ENCODE measurements at places on chromosomes 13 and 19.

DNA sequence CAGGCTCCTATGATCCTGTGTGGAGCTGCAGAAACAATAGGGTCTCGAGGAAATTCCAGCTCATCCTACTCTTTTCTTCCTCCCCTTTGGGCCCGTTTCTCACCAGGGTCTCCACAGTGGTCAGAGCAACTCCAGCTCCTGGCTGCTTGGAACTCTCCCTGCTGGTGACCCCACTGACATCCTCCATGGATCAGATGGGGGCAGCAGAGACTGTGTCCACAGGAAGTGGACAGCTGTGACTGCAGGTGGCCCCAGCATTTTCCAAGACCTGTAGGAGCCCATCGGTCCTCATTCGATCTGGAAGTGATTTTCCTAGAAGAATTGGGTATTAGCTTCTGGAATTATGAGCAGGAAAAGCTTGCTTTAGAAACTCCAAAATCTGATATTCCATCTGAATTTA, 208.5 kb downstream of the ZNF536 start:
- DNase-seq, result no peak

GRCh38 chr13:76692346-76692745, 193.9 kb downstream of the KCTD12 start:
- no peak for DNase-seq

GRCh38 chr19:23436944-23437343, 41.7 kb upstream of the ZNF91 start:
- DNase-seq, result no peak

DNA sequence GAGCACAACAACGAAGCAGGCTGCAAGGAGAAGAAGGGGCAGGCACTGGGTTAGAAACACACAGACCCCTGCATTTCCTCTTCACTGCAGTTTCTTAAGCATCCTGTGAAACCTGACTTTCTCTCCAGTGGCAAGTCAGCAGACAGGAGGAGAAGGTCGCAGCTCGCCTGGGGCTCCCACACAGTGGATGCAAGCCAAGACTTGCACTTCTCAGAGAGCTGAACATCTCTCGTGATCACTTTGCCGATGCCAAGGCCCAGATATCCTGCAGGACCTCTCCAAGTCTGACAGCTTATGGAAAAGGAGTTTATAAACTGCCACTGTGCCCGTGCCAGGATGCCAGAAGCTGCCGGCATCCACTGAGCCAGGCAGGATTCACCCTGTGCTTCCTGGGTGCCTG, 18.4 kb downstream of the TMEM272 start:
- DNase-seq, result no peak

- no peak for DNase-seq
Observed at GRCh38 chr13:65855242-65855805, 1374.8 kb downstream of the PCDH9 start.

GRCh38 chr19:47450478-47450877, 21.2 kb downstream of the SLC8A2 start:
- no peak for DNase-seq

GRCh38 chr19:52524086-52524485, 3.4 kb upstream of the ZNF808 start:
- DNase-seq, result no peak

DNA sequence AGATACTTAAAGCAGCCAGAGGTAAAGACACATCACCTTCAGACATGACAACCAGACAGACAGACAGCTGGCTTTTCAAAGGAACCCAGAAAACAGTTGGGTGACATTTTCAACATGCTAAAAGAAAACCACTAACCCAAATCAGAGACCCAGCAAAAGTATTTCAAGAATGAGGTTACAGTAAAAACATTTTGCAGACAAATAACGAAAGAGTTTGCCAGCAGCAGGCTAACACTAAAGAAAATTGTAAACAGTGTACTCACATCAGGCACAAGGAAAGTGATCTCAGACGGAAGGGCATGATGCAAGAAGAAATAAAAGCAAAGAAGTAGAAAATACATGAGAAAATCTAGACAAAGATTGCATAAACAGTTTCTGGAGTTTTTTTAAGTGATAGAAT, 46.4 kb downstream of the AP1M1 start:
- no peak for DNase-seq

GRCh38 chr19:680287-681028, 4.3 kb downstream of the FSTL3 start:
- peak; percentile 86 for DNase-seq

- DNase-seq, result peak; percentile 54
Observed at GRCh38 chr19:17931532-17932191, 1.2 kb upstream of the CCDC124 start.

DNA sequence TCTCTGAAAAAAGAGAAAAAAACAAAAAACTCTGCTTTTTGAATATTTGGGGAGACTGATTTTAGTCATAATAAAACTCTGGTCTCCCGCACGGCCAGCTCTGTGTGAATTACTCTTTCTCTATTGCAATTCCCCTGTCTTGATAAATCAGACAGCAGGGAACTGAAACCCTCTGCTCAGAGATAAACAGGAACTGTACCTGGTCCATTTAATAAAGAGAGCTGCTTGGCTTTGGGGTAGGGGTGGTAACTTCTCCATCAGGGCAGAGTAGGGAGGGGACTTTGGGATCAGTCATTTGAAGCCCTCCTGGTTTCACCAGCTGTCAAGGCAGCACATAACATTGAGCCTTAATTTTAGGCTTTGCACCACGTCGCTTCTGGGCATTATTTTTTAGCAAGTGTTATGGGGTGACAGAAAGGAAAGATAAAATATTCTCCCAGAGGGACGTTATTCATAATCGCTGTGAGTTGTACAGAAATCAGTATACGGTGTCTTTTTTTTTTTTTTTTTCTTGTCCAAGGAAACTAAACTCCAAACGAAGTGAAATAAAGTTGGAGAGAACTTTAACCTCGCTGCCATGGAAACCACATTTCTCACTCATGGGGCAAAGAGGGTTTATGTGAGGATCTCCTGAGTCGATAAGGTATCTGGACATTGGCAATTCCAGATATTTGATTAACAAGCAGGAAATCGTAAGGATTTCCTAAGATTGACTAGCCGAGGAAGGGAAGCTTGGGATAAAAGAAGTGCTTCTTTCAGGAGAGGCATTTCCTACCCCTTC, 99.0 kb upstream of the MRI1 start:
- DNase-seq, result no peak

DNA sequence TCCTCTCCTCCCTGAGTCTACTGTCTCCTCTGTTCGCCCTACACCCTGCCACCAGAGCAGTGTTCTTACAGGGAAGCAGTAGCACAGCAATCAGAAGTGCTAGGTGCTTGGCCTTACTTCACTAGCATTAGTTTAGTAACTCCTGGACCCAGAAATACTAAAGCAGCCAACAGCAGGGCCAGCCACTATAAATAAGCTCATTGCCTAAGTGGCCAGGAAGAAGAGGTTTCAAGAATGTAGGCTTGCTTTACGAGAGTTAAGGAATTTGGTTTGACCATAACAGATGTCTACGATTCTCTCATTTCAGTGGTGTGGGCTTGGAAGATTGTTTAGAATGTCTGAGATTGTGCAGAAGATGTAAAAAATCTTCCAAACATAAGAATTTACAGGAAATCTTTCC, 103.3 kb downstream of the ZAR1L start:
- no peak for DNase-seq

GRCh38 chr13:20831254-20831653, 57.5 kb upstream of the EEF1AKMT1 start:
- DNase-seq, result no peak

GRCh38 chr19:10285393-10285792, 1.4 kb upstream of the ICAM4 start:
- no peak for DNase-seq

DNA sequence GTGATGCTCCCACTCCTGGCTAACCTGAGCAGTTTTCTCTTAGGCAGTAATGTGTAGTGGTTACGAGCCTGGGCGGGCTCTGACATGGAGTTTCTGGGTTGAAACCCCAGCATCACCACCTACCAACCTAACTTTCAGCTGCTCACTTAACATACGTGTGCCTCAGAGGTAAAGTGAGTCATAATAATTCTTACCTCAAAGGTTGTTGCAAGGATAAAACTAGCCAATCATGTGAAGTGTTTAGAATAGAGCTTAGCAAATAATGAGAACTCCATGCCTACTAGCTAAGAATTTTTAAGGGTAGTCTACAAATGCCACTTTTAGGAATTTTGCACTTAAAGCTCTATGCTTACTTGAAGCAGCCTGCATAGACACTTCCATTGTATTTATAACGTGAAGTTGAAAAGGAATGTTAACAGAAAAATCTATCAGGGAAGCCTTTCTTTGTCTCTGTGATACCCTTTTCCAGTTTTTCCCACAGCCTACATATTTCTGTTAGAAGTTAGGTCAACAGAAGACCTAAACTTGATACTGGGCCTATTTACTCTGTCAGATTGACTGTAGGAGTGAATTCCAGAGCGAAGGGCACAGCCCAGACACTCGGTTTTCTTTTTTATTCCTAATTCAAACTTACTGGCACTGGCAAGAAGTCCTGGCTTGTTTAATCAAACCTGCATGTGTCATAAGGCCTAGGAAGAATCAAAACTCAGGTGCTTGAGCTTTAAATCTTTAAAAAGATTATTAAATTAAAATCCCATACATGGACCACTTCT, 90.7 kb downstream of the FREM2 start:
- DNase-seq, result no peak

Measured in DMS79 treated with DMSO at 0.1 percent for 48 hours (cell line).